ENCODE measurements at places on chromosomes 1 and 21.

GRCh38 chr1:210437111-210437510, 108.4 kb downstream of the HHAT start:
- DNase-seq, result no peak

- DNase-seq, result peak; percentile 64
Measured at GRCh38 chr1:185733818-185734735, at the start of gene HMCN1. TSS of gene HMCN1 (plus strand) at chr1:185734391. CDS start at chr1:185734780, 389 bp downstream.

DNA sequence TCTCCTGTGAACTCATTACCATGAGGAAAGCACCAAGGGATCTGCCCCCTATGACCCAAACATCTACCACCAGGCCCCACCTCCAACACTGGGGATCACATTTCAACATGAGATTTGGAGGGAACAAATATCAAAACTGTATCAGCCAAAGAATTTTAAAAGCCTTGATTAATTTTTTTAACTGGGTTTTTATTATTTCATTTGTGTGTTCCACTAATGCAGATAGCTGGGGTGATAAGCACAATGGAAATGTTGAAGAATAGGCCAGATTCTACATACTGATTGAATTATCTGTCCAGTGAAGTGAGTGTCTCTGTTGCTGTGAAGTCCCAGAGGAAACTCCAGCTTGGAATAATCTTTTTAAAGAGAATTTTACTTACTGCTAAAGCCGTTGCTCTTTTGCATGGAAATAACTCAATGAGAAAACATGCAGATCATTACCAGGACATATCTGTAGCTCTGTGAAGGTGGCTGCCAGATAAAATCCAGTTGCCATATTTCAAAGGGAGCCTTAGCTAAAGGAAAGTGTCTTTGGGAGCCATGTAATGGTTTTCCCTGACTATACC, 44.4 kb upstream of the DHCR24 start:
- no peak for DNase-seq

DNA sequence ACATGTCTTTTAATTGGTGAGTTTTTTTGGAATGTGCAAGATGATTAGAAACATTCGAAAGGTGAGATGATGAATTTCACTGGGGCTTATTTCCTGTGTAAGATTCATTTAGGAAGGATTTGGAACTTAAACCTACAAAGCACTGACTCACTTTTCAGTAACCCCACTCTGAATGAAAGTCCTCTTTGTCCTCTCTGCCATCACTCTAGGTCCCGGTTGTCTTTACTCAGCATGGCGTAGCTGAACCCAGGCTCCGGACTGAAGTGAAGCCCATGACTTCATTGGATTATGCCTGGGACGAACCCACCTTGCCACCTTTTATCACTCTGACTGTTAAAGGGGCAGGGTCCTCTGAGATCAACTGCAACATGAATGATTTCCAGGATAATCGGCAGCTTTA, 139.4 kb downstream of the VPS13D start:
- no peak for DNase-seq

GRCh38 chr21:46347791-46348381, 23.9 kb downstream of the PCNT start:
- DNase-seq, result no peak

GRCh38 chr21:41360072-41360821, 1.6 kb upstream of the MX2 start:
- no peak for DNase-seq

GRCh38 chr21:23101111-23101510, 2102.9 kb downstream of the NCAM2 start:
- no peak for DNase-seq

All from hepatic stellate cell (primary cell).